ENCODE measurements at places on chromosomes 5 and 9. TPM values are rescaled to one million over a fixed set of nuclear protein-coding genes. Genes with fewer than 3 reads are reported as not detected.

Gene IRX1
- total RNA-seq, result not detected

Gene ANKRD18B
- 3.8 TPM for total RNA-seq

Gene PNPLA7
- 3.4 TPM for total RNA-seq

Gene C9
- not detected for total RNA-seq

Gene SLCO6A1
- not detected for total RNA-seq

Gene IFNB1
- total RNA-seq, result not detected

Gene GLT6D1
- not detected for total RNA-seq

Gene FXN
- total RNA-seq, result 2.1 TPM

Gene GARIN3
- not detected for total RNA-seq

DNA sequence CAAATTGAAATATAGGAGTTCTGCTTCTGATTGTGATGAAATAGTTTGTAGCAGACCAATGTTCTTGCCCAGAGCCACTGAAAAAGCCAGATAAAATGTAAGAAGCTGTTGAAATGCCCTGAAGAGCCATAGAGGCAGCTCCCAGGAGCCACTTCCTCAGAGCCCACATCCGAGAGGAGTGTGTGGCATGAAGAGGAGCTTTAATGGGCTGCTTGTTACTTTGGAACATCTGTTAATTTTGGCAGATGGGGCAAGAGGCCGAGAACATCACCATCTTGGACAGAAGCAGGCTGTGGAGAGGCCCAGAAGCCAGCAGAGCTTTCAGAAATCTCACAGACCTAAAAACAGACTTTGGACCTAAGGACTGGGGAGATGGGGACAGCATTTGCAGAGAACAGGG, 370.8 kb downstream of the GADD45G start:
- no peak for DNase-seq

DNA sequence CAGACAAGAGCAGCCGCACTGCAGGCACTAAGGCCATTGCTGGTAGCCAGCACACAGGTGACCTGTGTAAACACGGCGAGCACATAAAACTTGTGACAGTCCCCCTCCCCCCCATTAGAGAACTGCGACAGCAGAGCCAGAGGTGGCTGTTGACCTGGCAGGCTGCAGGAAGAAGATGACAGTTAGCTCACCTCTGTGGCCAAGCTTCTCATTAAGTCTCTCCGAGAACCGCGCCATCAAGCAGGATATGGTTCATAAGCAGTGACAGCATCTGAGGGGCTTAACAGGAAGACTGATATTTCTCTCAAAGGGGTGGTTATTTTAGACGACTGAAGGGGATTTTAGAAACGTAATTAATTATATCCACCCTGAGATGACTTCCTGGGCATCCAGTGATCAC, 5.2 kb downstream of the SURF4 start:
- no peak for DNase-seq

DNA sequence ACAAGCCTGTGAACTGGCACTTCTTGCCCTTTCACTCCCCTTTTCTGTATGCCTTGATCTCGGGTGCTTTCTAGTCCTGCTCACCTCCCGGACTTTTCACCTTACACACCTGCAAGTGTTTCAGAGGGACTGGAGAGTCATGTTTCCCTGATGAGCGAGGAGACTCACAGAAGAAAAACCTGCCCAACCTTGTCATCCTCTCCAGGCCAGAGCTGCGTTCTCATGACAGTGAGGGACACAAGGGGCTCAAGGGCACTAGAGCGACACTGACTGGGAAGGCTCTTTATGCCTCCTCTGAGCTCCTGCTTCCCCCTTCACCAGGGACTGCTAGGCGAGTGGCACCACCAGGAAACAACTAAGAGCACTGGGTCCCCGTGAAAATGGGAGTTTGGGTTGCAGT, 376.9 kb upstream of the RPS23 start:
- DNase-seq, result no peak

DNA sequence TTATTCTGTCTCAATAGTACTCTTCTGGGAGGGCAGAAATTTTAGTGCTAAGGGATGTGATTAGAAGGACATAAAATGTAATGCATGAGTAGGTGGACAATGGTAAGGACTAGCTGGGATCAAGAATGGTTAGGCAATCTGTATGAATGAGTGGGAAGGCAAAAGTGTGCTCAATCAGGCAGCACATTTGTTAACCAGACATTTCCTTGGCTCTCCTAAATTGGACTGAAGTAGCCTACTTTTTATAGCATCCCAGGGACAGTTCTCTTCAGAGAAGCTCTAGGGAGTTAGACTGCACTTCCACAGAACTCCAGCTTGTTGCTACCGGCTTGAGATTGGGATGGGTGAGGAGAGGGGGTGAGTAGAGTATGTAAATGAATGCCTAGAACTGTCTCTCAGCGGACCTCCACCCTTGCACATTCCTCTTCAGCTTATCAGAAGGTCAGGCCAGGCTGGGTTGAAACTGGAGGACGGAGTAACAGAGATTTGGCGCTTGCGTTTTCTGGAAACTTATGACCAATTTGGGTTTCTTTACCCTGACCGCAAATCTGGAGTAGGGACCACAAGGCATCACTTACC, 19.0 kb upstream of the ARL14EPL start:
- no peak for DNase-seq

DNA sequence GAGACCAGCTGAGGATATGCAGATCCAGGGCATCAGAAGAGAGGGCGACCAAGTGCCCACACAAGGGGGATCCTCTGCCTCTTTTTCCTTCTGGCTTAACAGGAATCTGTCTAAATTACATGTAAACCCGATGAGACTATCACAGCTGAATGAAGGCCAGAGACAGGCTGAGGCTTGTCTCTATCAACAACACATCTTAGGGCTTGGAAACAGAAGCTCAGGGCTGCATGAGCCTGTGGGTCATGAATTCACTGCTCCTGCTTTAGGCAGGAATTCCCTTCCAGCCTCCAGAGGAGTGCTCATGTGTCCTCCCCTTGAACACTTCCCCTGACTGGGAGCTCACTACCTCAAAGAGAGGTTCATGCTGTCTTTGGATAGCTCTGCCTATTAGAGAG, 106.1 kb upstream of the PHYKPL start:
- DNase-seq, result no peak

DNA sequence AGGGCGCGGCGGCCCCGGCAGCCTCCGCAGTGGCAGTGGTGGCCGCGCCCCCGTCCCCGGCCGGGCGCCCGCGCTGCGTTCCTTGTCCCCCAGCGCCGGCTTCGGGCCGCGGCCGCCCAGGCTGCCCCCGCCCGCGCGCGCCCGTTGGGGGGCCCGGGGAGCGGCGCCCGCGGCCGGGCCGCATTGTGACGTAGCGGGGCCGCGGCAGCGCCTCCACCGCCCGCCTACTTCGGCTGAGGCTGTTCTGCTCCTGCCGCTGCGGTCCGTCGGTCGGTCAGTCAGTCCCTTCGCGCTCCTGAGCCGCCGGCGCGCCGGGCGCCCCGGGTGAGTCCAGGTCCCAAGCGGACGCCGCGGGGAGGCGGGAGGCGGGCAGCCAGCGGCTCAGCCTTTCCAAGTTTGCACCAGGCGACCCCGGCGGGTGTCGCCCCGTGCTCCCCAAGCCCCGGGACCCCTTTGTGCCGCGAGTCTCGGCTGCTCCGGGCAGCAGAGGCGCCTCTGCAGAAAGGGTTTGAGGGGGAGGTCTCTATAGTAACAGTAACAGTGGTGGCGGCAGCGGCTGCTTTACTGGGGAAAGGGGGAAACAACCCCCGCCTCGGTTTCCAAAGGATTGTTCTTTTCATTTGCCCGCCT, at the start of gene SNCAIP:
SNCAIP (plus strand) TSS at position 277 of the 630 bp plus-strand sequence. CDS start 78,898 bp downstream, outside the sequence.
- no peak for DNase-seq

- DNase-seq, result no peak
Measured at GRCh38 chr9:71793386-71794105, 25.2 kb upstream of the CEMIP2 start.

GRCh38 chr9:136757751-136758140, 297 bp downstream of the LCN8 start:
- no peak for DNase-seq

- DNase-seq, result no peak
Measured at GRCh38 chr5:117160391-117160790, 585.8 kb upstream of the SEMA6A start.

GRCh38 chr5:121138495-121138907, 674.4 kb downstream of the PRR16 start:
- no peak for DNase-seq

- no peak for DNase-seq
Measured at GRCh38 chr5:93252165-93252564, 328.9 kb downstream of the NR2F1-AS1 start.

DNA sequence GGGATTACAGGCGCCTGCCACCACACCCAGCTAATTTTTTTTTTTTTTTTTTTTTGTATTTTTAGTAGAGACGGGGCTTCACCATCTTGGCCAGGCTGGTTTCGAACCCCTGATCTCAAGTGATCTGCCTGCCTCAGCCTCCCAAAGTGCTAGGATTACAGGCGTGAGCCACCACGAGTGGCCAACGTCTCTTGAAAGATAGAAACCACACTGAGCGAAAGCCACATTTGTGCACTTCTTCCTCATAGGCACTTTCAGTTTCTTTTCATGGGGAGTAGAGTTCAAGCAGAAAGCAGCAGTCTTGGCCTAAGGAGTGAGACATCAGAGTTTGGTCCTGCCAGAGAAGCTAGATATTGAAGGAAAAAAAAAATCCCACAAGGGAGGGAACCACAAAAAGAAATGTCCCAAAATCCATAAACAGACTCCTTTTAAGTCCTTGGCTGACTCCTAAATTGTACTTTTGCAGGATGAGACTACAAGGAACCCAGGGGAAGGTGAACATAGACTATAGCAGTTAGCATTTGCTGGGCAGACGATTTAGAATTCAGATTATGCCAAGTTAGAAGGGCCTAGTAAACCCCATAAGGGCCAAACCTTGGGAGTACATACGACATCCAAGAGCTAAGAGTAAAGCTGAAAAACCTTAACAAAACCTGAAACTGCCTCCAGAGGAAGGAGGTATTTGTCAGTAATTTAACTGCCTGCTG, 43.9 kb upstream of the GLIPR2 start:
- no peak for DNase-seq

- DNase-seq, result no peak
Measured at GRCh38 chr5:154157483-154158378, 32.8 kb upstream of the GALNT10 start.

- DNase-seq, result no peak
Measured at GRCh38 chr9:87850391-87850790, 32.3 kb upstream of the SPATA31E1 start.

- DNase-seq, result no peak
Measured at GRCh38 chr5:67693956-67694809, 497.6 kb upstream of the CD180 start.

DNA sequence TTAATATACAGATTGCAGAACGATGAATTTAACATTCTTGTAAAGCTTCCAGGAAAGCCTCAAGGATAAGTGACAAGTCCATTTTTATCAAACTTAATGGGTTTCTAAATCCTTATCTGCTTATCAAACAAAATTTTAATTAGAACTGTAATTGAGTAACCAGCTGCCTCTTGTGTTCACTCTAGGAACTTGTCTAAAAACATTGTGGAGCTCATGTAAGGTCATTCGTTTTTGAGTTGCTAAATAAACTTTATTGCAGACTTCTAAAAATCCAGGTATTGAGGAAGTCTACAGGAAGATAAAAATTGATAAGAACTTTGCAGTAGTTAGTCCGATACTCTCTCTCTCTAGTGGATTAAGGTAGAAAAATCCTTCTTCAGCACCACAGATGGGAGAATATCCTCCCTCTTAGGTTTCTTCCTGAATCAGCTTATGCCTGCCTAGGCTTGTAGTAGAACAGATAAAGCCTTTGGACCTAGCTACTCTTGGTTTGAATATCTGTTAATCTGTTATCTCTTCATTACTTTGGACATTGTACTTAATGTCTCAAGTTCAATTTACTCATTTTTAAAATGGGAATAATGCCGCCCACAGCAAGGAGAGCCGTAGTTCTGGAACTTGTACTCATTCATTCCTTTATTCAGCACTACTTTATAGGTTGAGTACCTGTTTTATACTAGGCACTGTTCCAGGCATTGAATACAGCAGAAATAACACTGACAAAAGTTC, 60.0 kb upstream of the DHFR start:
- no peak for DNase-seq

DNA sequence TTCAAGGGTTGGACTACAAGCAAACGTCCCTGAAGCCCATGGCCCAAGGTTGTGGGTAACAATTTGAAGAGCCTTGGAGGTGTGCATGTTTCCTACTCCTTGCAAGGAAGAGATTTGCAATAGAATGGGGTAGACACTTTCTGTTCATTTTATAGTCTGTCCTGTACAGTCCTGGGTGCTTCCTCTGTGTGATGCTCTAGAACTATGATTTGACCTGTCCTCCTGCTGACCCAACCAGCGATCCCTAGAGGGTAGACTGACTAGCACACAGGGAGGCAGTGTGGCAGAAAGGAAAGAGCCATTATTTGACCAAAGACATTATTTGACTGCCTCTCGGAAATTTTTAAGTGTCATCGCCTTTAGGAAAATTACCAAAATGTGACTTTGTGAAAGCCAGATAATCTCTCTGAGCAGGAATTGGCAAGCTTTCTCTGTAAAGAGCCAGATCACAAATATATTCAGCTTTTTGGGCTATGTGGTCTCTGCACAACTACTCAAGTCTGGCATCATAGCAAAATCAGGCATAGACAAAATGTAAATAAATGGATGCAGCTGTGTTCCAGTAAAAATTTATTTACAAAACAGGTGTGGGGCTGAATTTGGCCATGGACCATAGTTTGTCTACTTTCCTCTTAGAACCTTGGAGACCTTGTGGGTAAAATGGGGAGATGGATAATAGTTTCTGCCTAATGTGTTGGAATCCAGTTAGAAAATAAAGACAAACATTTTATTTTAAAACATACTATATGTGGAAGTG, 106.8 kb downstream of the DMRT2 start:
- no peak for DNase-seq

GRCh38 chr5:159826351-159827214, 89.7 kb upstream of the ADRA1B start:
- no peak for DNase-seq

DNA sequence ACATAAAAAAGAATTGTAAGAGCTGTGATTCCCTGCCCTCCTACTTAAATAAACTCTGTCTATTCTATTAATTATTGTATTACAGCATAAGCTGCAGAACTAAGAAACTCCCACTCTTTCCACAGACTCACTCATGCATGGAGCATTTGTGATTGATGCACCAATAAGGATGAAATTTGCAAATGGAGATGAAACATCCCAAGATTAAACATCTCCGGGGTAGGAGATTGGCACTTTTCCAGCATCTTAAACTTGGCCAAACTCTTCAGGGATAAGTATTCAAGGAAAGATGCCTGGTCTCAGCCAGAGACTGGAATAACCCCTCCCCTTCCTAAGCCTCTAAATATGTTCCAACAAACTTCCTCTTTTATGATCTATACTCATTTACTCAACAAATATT, 472.0 kb downstream of the ACTL7B start:
- no peak for DNase-seq

Data from esophagus squamous epithelium (tissue), 5 donors.